ENCODE measurements at places on chromosomes 12 and 14.

GRCh38 chr14:33586806-33587205 is 364.1 kb downstream of the EGLN3 start:
- no peak for DNase-seq

GRCh38 chr12:101740566-101740965 is 1.3 kb upstream of the SYCP3 start:
- no peak for DNase-seq

DNA sequence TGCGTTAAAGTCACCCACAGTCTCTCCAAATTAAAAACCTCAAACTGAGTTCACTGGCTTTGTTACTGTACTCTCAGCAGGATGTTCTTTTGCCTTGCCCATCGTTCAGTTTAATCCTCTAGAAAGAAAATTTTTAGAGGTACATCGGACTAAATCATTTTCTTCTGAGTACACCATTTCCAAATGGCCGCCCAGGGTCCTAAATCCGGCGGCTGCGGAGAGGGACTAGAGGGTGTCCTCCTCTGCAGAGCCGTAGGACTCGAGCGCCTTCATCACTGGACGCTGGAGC is 1.4 kb downstream of the LIN7A start:
- DNase-seq, result no peak

GRCh38 chr14:81567302-81567701 is 33.6 kb upstream of the SEL1L start:
- DNase-seq, result no peak

- no peak for DNase-seq
Measured at GRCh38 chr12:118984161-118984943, 3.0 kb downstream of the SRRM4 start.

DNA sequence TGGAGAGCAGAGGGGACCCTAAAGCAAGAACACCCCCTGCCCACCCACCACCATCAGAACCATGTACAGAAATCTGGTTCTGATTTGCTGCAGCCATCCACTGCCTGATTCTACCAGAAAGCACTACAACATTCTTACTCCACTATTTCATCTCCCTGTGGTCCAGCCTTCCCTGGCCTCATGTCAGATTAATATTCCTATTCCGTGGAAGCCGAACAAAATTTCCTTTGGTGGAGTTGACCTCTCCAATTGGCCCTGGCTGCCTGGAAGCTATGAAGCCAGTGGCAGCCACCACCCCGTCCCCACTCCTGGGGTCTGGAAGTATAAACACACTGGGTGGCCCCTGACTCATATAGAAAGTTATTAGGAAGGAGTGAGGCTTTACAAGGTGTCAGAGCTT is 60.2 kb downstream of the ANO2 start:
- DNase-seq, result no peak

All from AG10803 (cell line).